HS-5 (cell line): ENCODE measurements at places on chromosomes 16 and 17.

DNA sequence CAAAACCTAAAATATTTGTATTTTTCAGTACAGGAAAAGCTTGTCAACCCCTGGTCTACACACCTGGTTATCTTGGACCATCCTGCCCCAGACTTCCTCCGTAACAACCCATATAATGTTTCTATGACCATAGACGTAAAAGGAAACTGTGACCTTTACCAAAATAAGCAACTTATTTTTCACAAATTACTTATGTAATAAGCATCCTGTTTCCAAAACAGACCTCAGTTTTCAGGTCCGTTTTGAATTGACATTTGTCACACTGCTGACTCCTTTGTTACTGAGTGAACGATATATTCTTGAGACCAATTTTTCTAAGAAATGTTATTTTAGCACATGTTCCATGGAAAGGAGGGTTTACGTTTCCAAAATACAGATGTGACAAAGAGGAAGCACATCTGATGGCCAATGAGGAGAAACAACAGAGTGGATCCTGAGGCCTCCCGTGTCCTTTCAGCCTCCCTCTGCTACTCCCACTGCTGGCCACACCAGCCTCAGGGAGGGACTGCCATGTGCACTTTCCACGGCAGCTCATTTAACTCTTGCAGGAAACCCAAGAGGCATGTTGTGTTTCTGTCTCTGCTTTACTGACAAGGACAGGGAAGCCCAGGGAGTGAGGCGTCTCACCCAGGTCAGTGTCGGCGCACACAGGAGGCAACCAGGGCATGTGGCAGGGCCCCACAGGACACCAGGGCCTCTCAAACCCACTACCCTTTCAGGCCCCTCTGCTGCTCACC, 20.1 kb upstream of the ALDH3A1 start:
- DNase-seq = no peak

- no peak for DNase-seq
Observed at GRCh38 chr16:82735186-82735585, 108.4 kb downstream of the CDH13 start.

DNA sequence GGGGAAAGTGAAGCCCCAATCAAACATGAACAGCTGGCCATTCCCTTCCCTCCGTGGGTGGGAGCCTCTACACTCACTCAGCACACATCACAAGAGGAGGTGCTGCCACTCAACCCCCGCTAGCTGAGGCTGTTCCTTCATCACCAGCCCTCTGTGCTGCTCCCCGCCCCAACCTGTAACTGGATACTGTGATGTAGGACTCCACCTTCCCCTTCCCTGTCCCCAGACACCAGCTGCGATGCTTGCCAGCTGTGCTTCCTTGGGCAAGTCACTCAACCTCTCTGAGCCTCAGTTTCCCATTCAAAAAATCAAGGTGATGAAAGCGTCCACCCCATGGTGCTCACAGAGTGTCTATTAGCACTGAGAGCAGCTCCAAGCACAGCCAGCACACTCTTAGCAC, 273.2 kb downstream of the MRTFB start:
- DNase-seq = no peak

- DNase-seq = no peak
Observed at GRCh38 chr16:84700446-84701300, 873 bp downstream of the USP10 start.
